ENCODE measurements at places on chromosomes 7 and 10.

DNA sequence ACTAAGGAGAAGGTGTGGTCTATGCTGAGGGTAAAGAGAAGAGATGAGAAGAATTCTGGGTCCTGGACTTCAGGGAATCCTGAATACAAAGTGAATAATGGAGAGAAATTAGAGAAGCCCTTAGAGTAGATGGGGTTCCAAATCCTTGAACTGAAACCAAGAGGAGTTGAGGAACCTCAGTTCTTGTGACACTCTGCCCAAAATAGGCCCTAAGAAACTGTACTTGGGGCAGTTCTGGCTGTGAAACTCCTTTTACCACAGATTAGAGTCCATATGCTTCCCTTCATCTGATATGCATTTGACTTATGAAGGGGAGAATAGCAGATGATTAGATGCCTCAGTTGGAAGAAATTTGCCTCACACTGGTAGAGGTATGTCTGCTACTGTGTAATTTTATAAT, 19.0 kb downstream of the TES start:
- DNase-seq: no peak

- no peak for DNase-seq
These were observed 148.4 kb downstream of the SEMA3D start for GRCh38 chr7:85038466-85038865.

DNA sequence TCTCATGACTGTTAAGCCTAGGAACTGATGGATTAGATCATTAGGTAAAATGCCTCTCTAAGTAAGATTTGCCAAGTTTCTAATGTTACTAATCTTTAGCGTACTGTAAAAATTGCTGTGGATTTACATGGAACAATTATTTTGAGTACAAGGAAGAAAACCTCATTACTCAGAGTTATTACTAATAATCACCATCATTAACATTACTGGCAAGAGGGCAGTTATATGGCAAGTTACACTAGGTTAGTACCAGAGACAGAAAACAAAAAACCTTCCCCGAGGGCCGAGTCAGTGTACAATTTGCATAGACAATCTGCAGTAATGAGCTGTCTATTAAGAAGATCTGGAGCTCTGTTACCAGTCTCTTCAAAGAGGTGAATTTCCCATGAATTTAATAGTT, 775.6 kb downstream of the GATA3 start:
- no peak for DNase-seq

GRCh38 chr10:128186959-128187787, 61.0 kb upstream of the MKI67 start:
- no peak for DNase-seq

GRCh38 chr7:158097453-158098124, 490.0 kb downstream of the PTPRN2 start:
- no peak for DNase-seq

- no peak for DNase-seq
These were observed 8.3 kb downstream of the NAMPT start for GRCh38 chr7:106276513-106276912.

DNA sequence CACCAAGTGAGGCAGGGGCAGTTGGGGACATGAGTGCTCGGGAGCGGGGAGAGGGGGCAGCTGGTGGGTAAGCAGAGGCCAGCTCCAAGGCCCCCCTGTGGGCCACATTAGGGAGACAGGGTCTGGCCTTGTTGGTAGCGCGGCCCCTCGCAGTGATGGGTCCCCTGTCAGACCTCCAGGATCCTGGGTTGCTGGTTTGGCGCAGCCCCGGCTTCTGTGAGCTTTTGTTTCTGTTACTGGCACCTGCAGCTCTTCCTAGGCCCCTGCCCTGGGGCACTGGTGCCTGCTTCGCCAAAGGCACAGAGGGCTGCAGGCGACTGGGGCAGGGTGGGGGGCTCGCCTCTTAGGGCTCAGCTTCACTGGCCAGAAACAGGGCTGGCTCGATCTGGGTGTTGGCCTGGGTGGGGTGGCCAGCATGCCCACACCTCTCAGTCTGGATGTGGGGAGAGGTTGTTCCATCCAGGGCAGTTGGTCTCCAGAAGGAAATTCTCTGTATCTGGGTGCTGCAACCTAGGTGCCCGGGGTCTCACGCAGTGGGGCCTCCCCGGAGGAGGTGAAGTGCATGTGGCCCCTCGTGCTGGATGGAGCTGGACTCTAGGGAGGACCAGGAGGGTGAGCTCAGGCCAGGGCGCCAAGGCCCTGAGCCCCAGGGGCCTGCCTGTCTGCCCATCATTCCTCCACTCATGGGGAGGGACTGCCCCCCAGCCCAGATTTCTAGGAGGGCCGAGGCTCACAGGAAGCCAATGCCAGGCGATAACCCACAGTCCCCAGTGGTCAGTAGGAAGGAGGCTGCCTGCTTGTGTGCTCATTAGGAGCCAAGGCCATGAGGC, 138.6 kb downstream of the LHPP start:
- DNase-seq: no peak

DNA sequence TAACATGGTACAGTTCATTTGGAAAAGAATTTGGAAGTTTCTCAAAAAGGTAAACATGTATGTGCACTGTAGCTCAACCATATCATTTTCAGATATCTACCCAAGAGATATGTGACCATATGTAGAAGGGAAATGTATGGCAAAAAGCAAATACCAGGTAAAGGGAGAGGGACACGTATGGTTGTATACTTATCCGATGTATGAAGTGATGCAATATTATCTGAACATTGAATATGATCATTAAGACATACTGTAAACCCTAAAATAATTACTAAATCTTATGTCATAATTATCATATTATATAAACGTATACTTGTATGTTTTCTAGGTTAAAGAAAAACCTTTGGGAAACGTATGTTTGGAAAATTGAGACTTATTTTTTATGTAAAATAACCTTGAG, 367.5 kb upstream of the KCND2 start:
- no peak for DNase-seq
